ENCODE measurements at places on chromosomes 4 and X.
A peak's percentile ranks its signal among the peaks of the same experiment; 100 is the strongest.

GRCh38 chr4:113998531-113998930 is 19.1 kb upstream of the ARSJ start:
- DNase-seq = no peak

GRCh38 chr4:22486276-22486675 is 29.6 kb downstream of the ADGRA3 start:
- DNase-seq = no peak

DNA sequence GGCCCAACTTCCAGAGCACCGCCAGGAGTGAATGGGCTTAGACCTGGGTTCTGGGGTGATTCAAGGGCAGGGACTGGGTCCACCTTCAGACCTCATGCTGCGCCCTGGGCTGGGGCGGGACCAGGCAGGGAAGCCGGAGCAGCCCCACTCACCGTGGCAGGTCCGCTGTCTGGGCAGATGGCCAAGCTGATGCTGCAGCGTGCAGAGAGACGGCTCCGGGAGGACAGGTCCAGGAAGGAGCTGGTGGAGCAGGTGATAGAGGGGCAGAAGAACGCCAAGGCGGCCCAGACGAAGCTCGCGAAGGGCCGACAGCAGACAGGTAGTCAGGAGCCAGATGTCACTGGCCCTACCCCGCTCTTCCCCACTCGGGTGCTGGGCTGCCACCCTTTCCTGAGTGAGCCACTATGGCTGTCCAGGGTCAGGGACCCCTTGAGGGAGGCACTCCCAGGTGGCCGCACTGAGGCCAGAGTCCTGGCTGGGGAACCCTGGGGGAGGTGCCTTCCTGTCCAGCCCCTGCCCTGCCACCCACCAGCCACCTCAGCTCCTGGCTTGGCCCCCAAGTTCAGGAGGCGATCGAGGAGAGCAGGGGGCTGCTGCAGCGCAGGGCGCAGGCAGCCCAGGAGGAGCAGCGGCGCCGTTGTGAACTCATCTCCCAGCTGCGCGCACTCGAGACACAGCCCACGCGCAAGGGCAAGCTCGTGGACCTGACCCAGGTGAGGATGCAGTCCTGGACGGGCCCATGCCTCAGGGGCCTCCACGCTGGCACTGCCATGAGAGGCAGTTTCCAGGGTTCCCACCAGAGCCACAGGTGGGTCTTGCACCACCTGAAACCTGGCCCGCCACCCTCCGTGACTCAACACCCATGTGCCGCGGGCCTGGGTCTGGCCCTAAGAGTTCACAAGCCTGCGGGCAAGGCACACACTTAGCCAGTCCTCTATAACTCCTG is 10.1 kb upstream of the RNF4 start:
- no peak for DNase-seq

DNA sequence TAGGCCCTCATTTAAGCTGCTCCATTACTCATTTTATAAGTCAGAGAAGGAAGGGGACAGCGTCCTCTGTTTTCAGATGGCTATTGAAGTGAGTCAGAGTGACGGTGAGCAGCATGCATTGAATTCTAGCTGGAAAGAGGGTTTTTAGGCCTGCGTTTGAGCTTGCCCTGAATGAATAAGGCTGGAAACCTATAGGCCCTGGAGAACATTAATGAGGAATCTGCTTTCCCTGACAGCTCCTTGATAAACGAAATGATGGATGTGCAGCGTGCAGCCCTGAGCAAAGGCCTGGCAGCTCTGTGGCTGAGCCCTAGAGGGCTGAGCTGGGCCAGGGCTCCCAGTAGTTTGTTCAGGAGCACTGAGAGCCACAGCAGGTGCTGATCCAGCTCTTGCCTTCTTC is 33.4 kb downstream of the TBL1X start:
- DNase-seq = no peak

- no peak for DNase-seq
These were observed 359.2 kb downstream of the CCSER1 start for GRCh38 chr4:90486346-90486745.

DNA sequence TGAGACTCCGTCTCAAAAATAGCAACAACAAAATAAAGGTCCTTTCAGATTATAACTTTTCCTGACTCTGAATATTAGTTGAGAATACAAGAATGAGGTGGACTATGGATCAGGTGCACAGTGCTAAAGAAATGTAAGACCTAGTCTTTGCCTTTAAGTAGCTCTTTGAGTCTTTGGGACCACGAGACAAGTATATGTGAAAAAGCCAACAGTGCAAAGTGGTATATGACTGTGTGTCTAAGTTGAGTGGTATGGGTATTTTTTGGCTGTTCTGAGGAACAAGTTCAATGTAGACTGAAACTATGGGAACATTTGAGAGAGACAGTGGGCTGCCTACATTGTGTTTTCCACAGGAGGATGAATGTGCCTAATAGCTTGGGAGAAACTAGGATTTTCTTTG is 2.8 kb downstream of the GAB1 start:
- DNase-seq = no peak

- DNase-seq = no peak
These were observed 153.9 kb downstream of the UNC5C start for GRCh38 chr4:95394752-95395306.

- DNase-seq = no peak
These were observed 20.8 kb downstream of the MBNL3 start for GRCh38 chrX:132467989-132468388.

DNA sequence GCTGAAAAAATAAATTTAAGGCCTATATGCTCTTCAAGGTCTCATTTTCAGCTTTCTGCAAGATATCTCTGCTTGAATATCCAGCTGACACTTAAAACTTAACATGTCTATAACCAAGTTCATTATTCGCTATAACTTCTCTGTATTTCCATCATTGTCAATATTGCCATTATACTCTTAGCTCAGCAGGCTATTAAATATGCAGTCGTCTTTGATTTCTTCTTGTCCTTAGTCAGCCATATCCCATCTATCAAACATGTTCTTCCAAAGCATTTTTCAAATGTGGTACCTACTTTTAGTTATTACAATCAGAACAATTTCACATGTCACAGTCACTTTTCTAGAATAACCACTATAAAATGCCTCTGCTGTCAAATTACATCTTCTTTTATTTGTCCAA is 1364.1 kb downstream of the ARAP2 start:
- no peak for DNase-seq

DNA sequence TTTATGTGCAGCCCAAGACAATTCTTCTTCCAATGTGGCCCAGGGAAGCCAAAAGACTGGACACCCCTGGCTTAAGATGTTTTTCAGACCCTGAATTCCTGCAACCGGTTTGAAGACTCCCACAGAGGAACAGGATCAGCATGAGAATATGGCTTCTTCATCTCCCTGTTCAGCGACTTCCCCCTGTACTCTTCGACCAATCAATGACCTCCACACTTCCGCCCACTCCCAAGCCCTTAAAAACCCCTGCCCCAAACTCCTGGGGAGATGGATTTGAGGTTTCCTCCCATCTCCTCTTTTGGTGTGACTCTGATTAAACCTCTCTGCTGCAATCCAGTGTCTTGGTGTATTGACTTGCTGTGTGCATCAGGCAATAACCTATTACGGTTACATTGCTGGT is 344.4 kb downstream of the NR3C2 start:
- DNase-seq = no peak

GRCh38 chr4:102772738-102773340 is 12.1 kb upstream of the MANBA start:
- no peak for DNase-seq

DNA sequence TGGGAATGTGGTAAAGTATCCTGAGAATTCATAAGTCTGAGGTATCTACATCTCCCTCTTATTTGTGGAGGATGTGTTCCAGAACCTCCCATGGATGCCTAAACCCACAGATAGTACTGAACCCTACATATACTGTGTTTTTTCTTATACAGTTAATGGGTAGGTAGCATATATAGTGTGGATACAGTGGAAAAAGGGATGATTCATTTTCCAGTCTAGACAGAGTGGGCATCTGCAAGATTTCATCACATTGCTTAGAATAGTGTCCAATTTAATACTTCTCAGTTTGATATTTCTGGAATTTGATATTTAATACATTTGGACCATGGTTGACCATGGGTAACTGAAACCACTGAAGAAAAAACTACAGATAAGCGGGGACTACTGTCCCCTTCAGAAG is 155.0 kb upstream of the ANKRD50 start:
- DNase-seq = no peak

DNA sequence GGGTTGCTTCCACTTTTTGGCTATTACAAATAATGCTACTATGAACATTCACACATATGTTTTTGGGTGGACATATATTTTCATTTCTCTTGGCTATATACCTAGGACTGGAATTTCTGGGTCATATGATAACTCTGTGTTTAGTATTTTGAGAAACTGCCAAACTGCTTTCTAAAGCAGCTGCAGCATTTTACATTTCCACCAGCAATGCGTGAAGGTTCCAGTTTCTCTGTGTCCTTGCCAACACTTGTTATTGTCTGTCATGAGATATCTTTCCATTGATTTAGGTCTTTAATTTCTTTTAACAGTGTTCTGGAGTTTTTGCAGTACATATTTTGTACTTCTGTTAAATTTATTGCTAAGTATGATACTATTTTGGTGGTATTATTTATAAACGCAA is 48.3 kb downstream of the CLCN5 start:
- DNase-seq = no peak

- DNase-seq = no peak
These were observed 100.4 kb downstream of the HMX1 start for GRCh38 chr4:8771258-8771590.

DNA sequence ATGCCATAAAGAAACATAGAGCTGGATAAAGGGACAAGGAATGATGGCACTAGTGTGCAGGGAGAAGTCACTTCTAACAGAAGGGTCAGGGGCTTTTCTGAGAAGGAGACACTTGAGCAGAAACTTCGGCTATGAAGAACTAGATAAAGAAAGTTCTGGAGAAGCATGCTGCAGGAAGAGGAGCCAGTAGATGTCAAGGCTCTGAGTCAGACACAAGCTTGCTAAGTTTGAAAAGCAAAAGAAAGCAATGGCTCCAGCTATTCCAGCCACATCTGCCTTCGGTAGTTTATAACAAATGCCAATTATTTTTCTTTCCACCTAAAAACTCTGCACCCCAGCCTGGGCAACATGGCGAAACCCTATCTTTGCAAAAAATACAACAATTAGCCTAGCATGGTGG is 7.5 kb downstream of the NUDT6 start:
- DNase-seq = no peak

GRCh38 chr4:38612646-38613414 is 51.2 kb upstream of the KLF3 start:
- no peak for DNase-seq

DNA sequence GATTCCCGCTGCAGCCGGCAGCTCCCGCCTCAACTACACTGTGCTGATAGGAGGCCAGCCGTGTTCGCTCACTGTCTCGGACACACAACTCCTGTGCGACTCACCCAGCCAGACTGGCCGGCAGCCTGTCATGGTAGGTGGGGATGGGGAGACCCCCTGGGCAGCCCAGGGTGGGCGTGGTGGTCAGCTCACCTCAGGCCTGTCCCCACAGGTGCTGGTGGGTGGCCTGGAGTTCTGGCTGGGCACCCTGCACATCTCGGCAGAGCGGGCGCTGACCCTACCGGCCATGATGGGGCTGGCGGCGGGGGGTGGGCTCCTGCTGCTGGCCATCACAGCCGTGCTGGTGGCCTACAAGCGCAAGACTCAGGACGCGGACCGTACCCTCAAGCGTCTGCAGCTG is 9.5 kb downstream of the PLXNA3 start:
- DNase-seq = no peak

DNA sequence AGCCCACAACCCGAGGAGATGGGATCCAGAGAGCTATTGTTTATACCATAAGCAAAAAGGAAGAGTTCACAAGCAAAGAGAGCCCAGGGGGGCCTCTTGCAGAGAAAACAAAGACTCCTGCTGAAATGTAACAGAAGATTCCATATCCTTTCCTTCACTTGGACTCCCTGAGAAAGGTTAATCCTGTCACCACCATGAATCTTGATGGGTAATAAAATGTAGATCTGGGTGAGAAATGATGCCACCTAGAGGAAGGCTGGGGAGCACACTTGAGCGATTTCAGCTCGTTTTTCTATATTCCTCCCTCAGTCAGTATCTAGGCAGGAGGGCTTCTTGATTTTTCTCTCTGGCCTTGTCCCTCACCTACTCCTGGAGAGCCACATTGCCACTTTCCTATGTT is 10.2 kb upstream of the KCNE5 start:
- DNase-seq = no peak

- no peak for DNase-seq
These were observed 46.1 kb downstream of the AFAP1 start for GRCh38 chr4:7893539-7893938.

GRCh38 chr4:183200453-183200852 is 101.4 kb downstream of the WWC2 start:
- no peak for DNase-seq

- DNase-seq = no peak
These were observed 55.7 kb downstream of the BTC start for GRCh38 chr4:74738464-74739143.

DNA sequence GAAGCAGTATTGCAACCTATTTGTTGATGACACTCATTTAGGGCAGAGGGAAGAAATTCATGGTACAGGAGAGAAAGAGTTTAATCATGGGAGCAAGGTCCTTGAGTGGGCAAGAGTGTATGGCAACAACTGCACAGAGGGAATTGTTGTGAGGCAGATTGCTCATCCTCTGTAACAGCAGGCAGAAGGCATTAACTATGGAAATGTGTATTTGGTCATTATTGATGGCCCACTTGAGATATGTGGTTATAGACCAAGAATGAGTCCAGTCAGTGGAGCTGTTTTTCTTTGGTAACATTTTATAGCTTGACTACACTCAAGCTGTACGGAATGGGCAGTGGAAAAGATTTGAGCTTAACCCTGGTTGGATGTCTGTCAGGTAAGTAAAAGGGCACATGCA is 15.9 kb downstream of the PLRG1 start:
- no peak for DNase-seq

DNA sequence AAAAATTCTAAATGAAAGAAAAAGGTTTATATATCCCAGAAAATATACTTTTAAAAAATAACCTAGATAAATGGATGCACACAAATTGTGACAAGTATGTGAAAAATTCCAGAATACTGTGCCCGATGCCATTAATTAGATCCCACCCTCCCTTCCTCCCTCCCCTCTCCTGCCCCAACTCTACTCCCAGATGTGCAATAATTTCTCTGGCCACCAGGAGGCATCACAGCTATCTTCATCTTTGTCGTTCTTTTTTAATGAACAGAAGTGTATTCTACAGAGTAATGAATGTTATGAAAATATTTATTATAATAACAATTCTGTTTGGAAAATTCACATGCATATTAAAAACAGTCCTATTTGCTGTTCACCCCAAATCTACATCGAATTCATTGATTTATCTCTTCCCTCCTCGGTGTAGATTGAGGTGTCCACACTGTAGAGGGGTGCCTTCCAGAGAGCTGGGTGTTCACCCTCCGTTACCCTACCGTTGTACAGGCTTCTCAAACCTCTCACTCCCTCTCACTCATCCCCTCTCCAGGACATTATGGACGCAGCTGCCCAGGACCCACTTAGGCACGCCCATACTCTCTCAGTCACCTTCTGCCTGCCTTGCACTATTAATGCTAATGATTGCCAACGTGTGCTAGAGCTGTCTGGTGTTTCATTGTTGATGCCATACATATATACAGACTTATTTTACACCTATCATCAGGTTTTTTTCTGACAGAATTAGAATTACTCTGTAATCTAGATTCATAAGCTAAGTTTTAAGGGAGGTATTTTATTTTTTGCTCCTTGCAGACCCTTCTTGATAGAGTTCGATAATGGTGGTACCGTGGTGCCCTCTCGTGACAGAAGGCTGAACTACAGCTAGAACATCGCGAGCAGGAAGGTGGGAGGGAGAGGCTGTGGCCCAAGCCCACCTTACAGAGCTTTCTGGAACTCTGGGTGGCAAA is 14.1 kb downstream of the RAB40AL start:
- DNase-seq = peak; percentile 21
